Heart right ventricle (tissue), 16 donors: ENCODE measurements at places on chromosomes 2 and 18. TPM values are rescaled to one million over a fixed set of nuclear protein-coding genes. Genes with fewer than 3 reads are reported as not detected.

DNAJC5G gene
- 1.1 TPM for total RNA-seq

LRP2 gene
- not detected for total RNA-seq

ANKRD30B gene
- total RNA-seq, result not detected

UGT1A3 gene
- total RNA-seq, result not detected

CCDC85A gene
- 2.9 TPM for total RNA-seq

DNA sequence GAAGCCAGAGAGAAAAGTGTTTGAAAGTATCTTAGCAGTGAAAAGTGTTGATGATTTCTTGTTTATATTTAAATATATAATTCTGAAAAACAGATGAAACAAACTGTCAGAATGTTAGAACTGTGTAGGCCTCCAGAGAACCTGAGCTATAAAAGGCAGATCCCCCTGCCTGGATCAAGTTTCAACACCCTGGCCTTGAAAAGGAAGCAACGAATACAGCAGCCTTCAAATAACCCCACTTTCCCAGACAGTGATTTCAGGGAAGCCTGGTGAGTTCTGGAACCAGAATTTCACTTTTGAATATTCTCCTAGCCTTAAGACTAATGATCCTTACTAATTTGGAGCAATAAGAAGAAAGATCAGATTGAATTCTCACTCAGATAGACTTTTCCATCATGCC is 13.3 kb upstream of the TRIM43 start:
- DNase-seq, result no peak

GRCh38 chr2:160402997-160403979 is 90.3 kb downstream of the RBMS1 start:
- no peak for DNase-seq

DNA sequence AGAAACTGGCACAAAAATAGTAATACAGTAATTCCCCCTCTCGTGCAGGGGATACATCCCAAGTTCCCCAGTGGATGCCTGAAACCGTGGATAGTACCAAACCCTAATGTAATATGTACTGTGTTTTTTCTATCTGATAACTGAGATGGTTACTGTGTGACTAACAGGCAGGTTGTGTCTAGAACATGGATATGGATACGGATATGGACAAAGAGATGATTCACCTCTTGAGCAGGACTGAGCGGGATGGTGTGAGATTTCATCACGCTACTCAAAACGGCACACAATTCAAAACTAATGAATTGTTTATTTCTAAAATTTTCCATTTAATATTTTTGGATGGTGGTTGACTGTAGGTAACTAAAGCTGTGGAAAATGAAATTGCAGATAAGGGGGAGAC is 3.4 kb downstream of the MBD1 start:
- DNase-seq, result no peak

DNA sequence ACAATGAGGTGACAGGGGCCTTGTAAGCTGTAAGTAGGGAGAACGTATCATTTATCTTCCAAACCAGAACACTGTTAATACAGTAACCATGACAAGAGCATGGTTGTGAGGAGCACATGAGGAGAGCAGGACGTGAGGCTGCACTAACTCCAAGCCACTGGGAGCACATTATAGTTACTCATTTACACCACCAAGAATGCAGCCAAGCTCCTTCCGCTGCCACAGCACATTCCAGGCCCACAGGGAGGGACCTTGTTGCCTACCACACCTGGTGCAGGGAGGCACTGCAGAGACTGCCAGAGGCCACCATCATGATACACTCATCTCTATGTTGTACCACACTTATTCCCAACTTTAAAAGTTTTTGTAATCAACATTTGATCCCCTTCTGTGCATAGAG is 13.5 kb upstream of the SFXN5 start:
- no peak for DNase-seq

GRCh38 chr2:138391946-138392345 is 109.6 kb upstream of the SPOPL start:
- DNase-seq, result no peak

DNA sequence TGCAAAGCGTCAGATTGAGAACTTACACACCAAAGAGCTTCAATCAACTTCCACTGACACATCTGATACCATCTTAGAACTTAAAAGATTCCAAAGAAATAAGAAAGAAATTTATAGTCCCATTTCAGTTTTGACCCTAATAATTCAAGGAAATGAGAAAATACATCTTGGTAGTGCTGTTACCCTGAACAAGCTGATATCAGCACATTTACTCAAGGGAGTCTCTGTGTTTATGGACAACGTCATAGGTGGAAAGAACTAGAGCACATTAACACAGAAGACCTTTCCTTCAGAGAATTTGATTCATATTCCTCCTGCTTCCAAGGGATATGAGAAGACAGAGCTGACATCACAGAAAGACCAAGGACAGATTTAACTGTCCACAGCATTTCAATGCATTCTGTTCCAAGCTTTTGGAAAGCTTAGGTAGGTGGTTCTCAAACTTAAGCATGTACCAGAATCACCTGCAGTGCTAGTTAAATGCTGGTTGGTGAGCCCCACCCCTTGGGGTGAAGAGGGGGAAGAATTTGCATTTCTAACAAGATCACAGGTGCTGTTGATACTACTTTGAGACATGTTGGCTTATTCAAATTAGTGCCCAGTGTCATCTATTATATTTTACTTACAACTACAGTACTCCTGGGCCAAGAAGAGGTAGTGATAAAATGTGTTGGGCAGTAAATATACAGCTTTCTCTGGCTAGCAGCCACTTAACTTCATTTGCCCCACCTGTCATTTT is 59.8 kb downstream of the LDAH start:
- no peak for DNase-seq
